ENCODE measurements at places on chromosomes 5 and 9.

DNA sequence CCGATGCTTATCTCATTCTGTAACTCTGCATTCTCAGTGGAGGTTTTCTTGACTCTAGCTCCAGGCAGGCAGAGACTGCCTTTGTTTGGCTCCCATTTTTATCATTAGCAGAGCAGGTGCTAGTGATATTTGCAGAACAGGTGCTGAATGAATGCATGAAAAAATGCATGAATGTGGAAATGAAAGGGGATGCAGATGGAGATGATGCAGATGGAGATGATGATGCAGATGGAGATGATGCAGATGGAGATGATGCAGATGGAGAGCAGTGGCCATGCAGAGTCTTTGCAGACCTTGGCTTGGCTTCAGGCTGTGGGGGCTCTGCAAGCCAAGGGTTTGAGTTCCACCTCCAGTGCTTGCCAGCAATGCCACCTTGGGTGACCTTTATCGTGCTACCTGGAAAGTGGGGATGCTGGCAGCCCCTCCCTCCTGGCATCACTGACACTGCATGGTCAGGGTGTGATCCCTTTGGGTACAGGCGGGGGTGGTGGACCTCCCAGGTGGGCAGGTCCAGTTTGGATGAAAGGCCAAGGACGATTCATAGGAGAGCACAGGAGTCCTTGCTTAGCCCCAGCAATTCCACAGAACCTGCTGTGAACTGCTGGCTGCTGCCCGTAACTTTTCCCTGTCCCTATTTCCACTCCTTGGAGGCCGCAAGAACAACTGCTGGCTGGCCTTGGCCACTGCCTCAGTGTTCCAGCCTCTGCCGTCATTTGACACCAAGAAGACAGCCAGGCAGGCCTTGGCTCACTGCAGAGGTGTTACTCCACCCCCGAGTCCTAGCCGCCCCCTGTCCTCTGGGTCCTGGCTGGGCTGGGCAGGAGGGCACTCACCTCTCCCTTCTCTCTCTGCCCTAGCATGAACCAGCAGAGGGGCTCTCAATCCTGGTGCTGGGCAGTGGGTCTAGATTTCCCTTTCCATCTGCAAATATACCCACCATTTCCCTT, 33.0 kb downstream of the ERGIC1 start:
- no peak for DNase-seq

GRCh38 chr9:109619310-109619709, 121.2 kb upstream of the PTPN3 start:
- no peak for DNase-seq

DNA sequence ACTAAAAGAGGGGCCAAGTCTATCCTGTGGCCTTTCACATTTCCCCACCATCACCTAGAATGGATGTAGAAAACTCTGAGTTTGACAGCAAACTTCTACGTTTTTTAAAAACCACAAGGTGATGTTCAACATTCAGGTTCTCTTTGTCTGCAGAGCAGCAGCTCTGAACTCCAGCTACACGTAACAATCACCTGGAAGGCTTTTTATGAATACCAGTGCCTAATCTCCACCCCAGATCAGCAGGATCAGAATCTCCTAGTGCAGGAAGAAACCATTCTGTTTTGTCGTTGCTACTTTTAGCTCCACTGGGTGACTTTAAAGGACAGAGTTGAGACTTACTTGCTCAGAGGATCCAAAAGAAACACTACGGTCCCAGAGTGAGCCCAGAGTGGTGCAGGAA, 44.3 kb downstream of the EPB41L4A start:
- no peak for DNase-seq

- DNase-seq, result no peak
These were observed 5.3 kb downstream of the ATOSB start for GRCh38 chr9:35110327-35110761.

DNA sequence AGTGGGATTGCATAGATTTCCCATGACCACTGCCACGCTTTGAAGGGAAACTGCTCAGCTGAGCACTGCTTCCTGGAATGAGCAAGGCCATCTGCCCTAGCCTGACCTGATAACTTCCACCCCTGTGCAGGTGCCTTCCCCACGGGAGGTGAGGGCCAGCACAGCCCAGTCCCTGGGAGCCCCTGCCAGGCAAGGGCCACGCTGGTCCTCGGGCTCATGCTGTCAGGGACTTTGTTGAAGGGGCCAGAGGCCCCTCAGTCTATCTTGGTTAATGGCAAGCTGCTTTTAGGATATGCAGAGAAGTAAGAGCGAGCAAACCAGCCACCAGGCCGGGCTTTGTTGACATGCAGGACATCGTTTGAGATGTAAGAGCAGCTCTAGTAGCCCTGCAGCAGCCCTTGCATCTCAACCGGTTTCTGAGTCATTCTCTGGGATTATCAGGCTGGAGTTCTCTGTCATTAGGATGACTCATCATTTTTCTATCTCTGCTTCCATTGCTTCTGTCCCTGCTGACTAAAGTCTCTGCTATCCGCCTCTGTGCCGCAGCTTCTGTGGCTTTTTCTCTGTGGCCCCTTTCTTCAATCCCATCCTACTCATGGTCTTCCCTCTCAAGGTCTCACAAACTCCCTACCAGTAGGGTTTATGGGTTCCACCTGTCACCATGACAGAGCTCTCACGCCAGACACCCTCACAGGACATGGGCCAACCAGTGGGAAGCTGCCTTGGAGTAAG, 30.6 kb upstream of the IQGAP2 start:
- peak; percentile 39 for DNase-seq

DNA sequence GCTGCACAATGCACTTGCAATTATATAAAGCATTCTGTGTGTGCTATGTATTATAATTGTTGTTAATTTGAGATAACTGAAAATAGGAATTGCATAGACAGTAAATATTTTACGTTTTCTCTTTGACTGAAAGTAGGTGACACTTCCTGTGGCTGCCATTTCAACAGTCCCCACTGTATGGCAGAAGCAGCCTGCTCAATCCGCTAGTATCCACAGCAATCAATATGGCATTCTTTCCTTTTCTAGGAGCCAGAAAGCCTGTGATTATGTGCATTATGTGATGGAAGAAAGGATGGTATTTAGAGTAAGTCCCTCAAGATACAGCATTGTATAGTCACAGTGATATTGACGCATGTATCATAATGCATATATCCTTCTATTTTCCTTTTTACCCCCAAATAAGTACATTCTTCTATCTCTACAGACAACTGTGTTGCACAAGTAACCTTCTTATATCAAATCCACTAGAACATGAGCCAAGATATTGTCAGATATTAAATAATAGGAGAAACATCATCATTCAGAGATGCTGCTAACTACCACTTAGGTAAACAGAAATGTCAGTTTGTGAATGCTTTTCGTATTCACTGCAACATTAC, 59.7 kb downstream of the CARTPT start:
- no peak for DNase-seq

- DNase-seq, result no peak
These were observed 41.6 kb downstream of the MAMDC2 start for GRCh38 chr9:70085241-70085640.
